ENCODE measurements at places on chromosomes 4 and X. TPM values are rescaled to one million over a fixed set of nuclear protein-coding genes. Genes with fewer than 3 reads are reported as not detected.

DNA sequence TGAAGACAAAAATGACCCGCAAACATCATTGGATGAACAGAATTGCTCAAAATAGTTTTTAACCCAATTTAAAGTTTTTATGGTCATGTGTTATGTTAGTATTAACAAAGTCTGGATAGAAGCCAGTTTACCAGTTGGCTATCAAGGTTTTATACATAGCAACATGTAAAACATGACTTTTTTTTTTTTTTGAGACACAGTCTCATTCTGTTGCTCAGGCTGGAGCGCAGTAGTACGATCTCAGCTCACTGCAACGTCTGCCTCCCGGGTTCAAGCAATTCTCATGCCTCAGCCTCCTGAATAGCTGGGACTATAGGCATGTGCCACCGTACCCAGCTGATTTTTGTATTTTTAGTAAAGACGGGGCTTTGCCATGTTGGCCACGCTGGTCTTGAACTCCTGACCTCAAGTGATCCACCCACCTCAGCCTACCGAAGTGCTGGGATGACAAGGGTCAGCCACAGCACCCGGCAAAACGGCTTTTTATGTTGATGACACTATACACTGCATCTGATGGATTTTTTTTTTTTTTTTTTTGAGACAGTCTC is 3.4 kb downstream of the SAT1 start:
- DNase-seq = no peak

NEUROG2 gene
- 0.03 TPM for total RNA-seq

DNA sequence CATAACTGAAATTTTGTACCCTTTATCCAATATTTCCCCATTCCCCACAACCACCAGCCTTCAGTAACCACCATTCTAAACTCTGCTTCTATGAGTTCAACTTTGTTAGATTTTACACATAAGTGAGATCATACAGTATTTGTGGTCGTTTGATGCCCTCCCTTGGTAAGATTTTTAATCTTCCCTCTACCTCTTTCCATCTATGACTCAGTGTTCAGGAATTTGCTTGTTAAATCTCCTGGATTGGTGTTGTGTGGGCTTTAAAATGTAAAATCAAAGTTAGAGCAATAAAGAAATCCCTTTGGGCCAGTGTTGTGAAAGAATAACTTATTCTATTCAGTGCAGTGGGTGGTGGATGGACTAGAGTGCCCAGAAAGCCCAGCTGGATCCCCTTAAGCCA is 37.4 kb downstream of the SLC16A2 start:
- no peak for DNase-seq

CYSLTR1 gene
- 0.63 TPM for total RNA-seq

DNA sequence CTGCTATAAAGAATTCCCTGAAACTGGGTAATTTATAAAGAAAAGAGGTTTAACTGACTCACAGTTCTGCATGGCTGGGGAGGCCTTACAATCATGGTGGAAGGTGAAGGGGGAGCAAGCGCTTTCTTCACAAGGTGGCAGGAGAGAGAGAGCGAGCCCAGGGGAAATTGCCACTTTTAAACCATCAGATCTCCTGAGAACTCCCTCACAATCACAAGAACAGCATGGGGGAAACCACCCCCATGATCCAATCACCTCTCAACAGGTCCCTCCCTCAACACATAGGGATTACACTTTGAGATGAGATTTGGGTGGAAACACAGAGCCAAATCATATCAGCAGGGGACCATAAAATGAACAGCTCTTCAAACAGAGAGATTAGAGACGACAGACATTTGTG is 198.6 kb downstream of the MAGEB5 start:
- no peak for DNase-seq

NIPAL1 gene
- 0.91 TPM for total RNA-seq
